Effector CD4-positive, alpha-beta T cell (primary cell): ENCODE measurements at places on chromosomes 5 and 9.

- DNase-seq: no peak
Observed at GRCh38 chr9:136090768-136091581, 4.1 kb downstream of the NACC2 start.

GRCh38 chr9:114908104-114908622, 22.2 kb downstream of the TNFSF8 start:
- no peak for DNase-seq

- DNase-seq: no peak
Observed at GRCh38 chr5:82635561-82636288, 357.6 kb upstream of the RPS23 start.

DNA sequence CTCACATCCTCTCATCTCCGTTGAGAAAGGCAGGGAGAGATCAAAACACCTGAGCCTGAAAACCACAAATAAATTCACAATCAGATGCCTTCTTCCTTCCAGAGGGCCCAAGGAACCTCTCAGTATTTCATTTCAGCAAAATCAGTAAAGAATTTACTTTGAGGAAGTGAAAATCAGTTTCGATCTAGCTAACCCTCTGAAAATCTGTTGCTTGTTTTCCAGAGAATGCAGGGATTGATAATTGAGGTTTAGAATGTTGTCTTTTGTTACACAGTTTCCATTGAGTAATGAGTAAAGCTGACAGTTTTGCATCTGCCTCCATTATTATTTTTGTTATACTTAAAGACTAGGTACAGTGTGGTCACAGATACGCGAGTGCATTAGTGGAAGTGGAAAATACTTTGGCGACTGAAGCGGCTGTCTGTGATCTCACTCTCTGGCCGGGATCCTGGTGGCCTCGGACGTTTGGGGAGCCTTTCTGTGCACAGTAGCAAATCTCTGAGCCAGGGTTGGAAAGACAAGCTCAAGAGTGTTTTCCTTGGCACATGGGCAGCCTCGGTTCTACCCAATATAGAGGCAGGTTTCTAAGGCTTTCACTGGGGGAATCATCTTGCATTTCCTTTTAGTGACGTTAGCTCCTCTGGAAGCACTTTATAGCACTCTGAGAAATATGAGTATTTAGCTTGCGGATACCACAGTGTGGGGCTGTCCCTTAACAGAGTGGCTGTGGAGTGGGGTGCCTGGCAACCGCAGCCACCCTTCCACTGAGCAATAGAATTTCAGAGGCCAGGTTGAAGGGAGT, 32.2 kb upstream of the ANGPTL2 start:
- DNase-seq: no peak

DNA sequence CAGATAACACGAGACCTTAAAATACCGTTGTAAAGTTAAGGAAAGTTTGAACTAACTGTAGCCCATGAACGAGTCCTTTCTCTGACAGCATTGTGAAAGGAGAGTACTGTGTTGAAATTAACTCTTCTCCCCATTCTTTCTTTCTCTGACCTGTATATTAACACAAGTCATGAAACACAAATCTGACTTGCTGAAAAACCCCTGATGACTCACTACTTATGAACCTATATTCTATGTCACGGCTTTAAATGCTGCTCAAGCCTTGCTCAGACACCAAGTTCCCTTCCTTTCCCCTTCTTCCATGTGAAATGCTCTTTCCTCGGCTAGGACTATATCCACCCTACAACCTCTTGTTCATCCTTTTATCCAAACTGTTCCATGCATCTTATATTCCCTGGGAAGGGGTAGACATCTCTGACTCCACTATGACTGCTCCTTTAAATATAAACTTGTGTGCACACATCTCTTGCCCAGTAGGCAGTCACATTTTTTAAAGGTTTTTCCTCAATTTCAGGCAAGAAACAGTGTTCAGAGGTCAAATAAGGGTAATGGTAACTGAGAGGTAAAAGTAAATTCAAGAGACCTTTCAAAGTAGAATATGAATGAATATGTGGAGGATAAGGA, 142.9 kb downstream of the NFIB start:
- DNase-seq: no peak
